ENCODE measurements at places on chromosomes 2 and 18.

DNA sequence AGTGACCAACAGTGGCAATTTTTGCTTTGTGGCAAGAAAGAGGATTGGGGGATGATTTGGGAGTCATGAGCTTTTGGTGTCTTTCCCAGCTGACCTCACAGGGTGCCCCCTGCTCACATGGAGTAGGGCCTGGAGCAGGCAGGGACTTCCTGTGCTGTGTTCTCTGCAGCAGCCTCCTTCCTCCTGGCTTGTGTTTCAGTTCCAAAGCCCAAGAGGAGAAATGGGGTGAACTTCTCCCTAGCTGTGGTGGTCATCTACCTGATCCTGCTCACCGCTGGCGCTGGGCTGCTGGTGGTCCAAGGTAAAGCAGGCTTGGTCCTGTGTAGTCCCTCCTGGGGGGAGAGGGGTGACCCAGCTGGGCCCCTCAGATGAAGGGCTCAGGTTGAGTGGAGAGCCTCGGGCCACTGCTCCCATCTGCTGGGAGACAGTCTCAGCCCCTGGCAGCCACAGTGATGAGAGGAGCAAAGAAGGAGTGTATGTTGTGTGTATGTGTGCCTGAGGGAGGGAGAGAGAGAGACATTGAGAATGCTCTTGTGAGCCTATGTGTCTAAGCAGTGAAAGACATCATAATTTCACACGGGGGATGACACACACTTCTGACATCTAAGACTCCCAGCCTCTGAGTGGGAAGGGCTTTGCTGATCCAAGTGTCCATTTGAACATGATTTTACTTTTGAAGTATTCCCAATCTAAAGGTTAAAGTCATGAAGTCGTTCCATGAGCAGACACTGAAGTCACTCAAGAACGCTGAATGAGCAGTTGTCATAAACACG is 27.2 kb downstream of the MARCO start:
- no peak for DNase-seq

- no peak for DNase-seq
Measured at GRCh38 chr2:121570036-121570666, 39.5 kb downstream of the RNU4ATAC start.

GRCh38 chr2:70396612-70397011 is 94.7 kb upstream of the FAM136A start:
- DNase-seq = no peak

DNA sequence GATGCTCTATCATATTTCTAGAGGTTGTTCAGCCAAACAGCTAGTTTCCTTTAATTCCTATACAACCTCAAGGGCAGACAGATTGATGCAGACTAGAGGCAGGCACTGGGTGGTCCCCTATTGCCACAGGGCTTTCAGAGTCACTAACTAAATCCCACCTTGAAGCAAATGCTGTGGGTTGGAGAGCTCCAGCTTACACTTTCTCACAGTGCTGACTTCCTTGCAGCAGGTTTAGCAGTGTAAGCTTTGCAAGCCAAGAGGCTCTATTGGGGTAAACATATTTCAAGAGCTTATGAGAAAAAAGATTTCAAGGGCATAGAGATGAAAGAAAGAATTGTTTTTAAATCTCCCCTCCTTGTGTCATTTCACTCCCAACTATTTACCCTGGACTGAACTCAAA is 366.5 kb upstream of the CRIM1 start:
- DNase-seq = no peak

DNA sequence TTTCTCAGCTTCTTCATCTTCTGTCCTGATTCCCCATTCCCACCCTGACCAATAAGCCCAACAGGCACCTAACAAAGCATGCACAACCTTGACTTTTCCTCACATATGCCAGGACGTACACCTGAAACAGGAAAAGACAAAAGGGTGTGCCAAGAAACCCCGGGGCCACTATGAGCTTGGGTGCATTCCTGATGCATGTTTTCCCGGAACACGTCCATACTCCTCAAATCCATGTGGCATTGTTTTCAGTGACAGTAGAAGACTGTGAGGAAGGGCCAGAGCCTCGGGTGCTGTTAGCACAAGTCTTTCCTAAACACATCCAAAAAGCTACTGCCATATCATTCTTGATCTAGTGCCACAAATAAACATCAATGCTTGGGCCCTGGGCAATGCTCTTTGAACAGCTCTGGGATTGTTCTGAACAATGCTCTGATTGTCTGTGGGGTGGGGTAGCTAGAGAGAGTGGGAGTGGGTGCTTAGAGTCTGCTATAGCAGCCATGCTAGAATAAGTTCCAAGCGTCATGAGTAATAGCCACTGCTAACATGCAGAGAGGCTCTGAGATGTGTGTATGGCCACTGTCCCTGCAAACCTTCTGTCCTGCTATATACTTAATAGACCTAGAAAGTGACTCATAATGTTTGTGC is 181.7 kb upstream of the CRIM1 start:
- DNase-seq = no peak

- DNase-seq = no peak
Measured at GRCh38 chr2:64551851-64552250, 27.7 kb downstream of the AFTPH start.

DNA sequence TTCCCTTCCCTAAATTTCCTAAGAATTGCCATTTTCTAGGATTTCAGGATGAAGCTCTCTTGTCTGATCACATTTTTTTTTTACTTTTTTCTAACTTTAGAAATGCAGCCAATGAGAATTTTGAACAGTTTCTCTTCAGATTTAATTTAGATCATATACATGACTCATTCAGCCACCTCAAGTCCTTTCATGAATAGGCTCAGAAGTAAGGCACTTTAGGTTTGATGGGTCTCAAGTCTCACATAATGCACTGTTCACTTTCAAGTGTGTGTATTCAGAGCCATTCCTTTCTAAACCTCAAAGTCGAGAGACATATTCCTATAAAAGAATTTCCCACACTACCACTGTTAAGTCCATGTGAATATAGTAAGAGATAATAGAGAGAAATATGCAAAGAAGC is 614.1 kb upstream of the VRK2 start:
- no peak for DNase-seq

DNA sequence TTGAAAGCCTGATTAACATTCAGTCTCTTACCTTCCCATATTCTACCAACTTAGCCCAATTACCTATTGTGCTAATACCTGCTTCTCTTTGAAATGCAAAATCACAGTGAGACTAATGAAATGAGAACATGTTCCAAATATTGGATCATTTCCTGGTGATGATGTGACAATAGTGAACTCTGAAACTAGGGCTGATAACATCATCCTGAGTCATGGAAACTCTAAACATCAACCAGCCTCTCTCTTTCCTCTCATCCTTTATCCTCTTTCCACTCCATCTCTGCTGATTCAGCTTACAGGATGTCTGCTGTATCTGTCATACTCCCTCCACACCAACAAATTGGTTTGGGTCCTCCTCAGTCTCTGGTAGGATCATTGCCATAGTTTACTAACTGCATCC is 98.8 kb upstream of the NCKAP5 start:
- DNase-seq = no peak

DNA sequence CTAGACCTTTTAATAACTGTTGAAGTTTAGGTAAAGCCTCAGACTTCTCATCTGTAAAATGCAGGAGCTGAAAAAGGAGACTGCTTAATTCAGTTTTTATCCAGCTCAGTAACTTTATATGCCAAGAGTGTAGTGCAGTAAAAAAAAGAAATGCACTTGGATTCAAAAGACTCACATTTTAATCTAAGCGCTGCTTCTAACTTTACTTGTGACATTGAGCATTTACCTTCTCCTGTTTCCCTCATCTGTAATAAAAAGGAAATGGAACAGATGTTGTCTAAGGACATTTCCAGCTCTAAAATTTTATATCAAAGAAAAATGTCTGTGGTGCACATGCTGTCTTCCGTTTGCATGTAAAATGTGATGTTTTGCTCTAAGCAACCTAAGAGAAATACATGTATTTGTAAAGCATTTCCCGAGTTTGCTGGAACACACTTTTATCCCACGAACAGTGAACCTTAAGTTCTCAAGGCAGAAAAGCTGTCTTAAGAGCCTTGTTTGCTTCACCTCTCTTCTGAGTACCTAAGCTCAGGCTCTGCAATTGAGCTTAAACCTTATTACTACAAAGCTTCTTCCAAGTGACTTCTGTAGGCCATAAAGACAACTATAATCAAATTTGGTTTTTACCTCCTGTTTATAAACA is 24.2 kb upstream of the TANK start:
- DNase-seq = no peak

DNA sequence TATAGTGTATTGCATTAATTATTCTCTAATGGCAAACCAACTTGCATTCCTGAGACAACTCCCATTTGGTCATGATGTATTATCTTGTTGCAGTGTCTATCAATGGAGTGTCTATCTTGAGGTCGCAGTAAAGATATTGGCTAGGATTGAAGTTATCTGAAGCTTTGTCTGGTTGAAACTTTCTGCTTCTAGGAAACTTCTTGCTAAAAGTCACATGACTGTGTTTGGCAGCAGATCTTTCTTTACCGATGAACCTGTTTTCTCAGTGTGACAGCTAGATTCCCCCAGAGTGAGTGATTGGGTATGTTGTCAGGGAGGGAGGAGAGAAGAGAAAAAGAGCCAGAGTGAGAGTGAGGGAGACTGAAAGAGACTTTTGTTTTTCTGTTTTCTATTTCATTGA is 119.6 kb downstream of the QPCT start:
- DNase-seq = no peak
